ENCODE measurements at places on chromosomes 16 and 17.

DNA sequence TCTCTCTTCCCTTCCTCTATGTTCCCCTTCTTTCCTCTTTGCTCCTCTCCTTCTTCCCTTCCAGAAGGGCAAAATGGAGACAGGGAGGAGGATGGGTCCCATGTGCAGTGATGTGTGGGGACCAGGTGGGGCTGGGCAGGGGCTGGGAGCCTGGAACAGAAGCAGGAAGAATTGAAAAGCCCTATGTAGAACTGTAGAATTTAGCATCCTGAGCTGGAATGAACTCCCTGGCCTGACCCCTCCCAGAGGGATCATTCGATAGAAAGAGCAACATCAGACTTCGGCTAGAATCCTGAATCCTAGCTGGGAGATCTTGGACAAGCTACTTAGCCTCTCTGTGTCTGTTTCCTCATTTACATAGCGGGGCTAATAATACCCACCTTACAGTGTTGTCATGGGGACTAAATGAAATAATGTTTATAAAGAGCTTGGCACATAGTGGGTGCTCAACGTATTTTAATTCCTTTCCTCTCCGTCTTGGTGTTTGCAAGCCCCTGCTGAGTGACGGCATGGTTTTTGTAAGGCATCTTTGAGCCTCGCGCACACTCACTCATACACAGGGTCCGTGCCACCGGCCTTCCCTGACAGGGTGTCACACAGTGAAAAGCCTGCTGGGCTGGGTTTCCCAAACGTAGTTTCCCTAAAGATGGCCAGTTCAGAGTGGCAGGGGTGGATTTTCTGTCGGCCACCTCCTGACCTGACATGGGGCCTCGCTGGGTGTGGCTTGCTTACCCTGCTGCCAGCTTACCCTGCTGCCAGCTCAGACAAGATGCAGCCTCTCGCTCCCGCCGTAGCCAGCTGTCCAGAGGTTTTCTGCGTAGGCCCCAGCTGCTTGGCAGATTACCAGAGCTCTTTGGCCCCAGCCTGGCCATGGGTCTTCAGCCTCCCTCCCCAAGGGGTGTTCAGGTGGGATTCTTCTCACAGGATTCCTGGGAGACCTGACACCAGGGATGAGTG lies 6.1 kb upstream of the ARHGAP23 start:
- DNase-seq, result no peak

DNA sequence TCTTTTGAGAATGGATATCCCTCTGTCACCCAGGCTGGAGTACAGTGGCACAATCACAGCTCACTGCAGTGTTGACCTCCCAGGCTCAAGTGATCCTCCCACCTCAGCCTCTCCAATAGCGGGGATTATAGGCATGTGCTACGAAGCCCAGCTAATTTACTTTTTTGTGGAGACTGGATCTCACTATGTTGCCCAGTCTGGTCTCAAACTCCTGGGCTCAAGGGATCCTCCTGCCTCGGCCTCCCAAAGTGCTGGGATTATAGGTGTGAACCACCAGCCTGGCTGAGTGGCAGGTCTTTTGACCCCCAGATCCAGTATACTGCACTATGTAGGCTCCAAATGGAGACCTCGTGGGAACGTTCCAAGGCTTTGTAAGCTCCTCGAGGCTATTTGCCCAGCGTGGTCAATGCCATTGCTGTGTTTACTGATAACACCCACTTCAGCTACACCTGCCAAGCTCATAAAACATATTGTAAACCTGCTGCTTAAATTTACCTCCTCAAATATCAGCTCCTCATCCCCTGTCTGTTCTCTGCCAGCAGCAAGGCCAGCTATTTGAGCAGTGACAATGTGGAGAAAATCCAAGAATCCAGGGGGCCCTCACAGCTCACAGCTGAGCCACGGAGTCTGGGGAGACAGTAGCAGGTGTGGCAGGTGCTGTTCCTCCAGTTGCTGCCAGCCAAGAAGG lies 16.2 kb upstream of the KIFC3 start:
- DNase-seq, result no peak

- no peak for DNase-seq
Measured at GRCh38 chr16:885391-885790, 84.9 kb upstream of the GNG13 start.

GRCh38 chr16:8026450-8026849 lies 563.9 kb downstream of the TMEM114 start:
- DNase-seq, result no peak

DNA sequence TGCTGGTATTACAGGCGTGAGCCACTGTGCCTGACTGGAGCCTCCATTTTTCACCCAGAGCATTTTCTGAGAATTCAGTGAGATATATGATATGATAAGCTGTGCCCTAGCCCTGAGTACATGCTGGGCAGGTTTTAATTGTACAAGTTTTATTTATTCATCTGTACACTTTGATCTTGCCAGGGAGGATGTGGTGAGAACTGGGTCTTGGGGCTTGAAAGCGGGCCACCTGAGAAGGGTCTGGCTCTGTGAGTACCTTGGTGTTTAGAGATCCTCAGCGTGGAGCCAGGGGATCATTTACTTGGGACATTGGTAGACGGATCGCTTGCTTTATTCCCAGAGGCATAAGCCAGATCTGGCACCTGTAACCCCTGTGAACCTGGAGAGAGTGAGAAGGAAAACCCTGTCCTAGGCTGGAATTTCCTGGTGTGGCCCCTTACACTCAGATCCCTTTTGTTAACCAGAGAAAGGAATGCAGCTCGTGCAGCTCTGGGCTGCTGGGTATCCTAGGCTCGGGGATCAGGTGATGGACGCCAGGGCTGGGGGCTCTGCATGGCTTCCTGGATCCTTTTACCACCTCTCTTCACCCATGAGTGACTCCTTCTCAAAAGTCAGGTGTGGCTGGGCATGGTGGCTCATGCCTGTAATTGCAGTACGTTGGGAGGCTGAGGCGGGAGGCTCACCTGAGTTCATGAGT lies 91.9 kb downstream of the ABCC1 start:
- DNase-seq, result no peak

DNA sequence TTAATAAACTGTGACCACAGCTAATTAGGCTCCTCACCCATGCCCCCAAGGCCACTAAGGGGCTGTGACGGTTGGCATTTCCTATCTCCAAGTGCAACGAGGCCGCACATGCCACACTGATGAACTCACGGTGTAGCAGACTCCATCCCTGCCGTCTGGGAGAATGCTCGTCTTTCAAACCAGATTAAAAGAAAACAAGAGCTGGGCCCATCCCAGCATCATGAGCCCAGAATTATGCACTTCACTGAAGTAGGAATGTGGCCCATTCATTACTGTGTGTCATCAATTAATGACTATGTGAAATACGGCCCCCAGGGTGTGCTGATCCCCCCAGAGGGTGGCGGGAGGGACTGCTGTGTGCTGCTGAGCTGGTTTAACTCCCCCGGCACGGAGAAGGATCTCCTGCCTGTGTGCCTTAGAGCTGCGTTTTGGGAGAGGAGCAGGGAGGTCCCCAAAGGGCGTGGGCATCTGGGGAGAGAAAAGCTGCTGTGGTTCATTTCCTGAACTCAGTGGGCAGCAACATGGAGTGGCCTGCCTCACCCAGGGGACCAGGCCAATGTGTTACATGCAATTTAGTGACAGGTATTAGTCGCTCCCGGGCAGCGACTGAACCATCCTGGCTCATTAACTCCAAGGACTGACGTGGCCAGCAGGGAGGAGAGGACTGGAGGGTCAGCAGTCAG lies 194.5 kb downstream of the FOXL1 start:
- no peak for DNase-seq

- DNase-seq, result no peak
Measured at GRCh38 chr17:21677126-21677910, 15.0 kb upstream of the KCNJ18 start.

- DNase-seq, result no peak
Measured at GRCh38 chr17:59800530-59800942, 92.2 kb downstream of the TUBD1 start.

DNA sequence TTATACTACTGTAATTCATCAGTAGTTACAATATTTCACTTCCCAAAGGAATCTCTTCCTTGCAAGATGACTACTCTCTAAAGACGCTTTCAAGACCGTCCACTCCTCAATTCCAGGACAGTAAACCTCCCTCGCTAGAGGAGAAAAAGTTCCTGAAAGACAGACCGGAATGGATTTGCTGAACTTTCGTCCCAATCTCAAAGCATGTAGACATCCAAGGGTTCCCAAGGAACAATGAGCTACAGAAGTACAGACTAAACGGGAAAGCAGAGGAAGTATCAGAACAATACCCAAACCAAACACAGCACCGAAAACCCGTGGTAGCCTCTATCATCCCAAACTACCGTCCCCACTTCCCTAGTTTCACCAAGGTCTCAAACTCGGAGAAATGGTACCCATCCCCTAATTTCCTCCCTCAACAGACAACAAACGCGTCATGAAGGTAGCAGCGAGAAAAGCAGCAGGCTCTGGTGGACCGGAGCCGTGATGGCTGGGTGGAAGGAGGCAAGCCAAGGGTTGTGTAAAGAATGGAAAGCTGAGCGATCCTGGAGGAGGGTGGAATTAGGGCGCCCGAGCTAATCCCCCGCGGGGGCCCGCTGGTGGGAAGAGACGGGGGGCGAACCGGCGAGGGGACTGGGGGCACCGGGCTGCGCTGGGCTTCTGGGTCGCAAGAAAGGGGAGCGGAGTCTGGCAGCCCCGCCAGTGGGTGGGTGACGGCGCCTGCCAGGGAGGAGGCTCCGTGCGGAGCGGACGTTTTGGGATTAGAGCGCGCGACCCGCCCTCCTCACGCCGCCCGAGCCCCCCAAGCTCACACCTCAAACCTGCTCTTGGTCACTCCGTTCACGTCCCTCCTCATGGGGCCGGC lies 647 bp downstream of the FBXL20 start:
- DNase-seq, result no peak

- no peak for DNase-seq
Measured at GRCh38 chr16:27211026-27211425, 7.7 kb downstream of the KDM8 start.

GRCh38 chr16:86122681-86123342 lies 223.8 kb downstream of the IRF8 start:
- no peak for DNase-seq

- DNase-seq, result no peak
Measured at GRCh38 chr16:17083628-17084027, 387.1 kb downstream of the XYLT1 start.

GRCh38 chr17:21454441-21454840 lies 78.3 kb downstream of the KCNJ12 start:
- no peak for DNase-seq

- DNase-seq, result no peak
Measured at GRCh38 chr17:32876417-32877163, at the start of gene MYO1D. MYO1D (minus strand) TSS chr17:32877124; CDS start chr17:32876872, 252 bp downstream.

DNA sequence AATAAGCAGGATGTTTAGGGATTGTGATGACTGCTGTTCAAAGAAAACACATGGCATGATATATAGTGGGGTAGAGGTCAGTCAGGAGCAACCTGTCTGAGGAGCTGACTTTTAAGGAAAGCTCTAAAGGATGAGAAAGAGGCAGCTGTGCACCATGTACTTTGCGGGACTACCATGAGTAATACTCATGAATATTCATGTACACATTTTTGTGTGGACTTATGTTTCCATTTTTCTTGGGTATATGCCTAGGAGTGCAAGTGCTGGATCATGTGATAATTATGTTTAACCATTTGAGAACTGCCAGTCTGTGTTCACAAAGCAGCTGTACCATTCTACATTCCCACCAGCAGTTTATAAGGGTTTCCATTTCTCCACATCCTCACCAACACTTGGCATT lies 35.8 kb downstream of the BEAN1 start:
- DNase-seq, result no peak

GRCh38 chr17:77441130-77441920 lies 300.6 kb downstream of the SEC14L1 start:
- no peak for DNase-seq

DNA sequence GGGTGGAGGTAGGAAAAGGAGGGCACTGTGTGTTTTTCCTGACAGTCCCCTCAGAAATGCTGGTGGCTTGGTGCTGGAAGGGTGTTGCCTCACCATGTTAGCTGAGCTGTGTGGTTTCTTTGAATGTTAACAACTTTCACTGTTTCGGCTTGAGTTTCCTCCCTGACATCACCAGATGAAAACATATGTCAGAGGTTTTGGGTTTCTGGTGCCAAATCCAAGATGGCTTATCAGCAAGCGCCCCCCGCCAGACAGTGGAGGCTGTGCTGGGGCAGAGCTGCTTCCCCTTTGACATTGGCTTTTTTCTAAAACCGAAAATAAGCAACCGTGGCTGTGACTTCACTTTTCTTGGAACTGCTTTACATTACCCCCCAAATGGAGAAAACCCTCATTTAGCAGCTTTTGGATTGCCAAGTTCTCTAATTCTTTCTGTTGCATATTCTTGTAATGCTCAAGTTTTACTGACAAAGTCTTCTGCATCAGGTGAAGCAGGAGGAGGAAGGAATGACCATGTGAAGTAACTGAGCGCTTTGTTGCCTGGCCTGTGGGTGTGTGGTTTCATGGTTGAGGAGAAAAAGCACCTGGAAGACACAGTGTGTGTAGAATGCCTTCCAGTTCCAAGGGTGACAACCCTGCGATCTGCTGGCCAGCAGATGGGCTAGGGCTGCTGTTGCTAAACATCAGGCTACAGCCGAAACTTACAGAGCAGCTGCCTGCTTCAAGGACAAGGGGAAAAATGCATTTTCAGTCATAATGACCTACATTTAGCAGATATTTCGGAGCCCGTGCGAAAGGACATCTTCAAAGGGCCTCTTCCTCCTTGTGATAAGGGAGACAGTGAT lies 9.7 kb downstream of the RMI2 start:
- DNase-seq, result no peak

- DNase-seq, result no peak
Measured at GRCh38 chr17:4635823-4636375, 5.6 kb downstream of the ALOX15 start.

All from cerebellar nuclear complex (tissue), 1 donor.